Globus pallidus (tissue), 1 donor: ENCODE measurements at places on chromosomes 6 and 20.

GRCh38 chr20:64102647-64103354 lies 4.6 kb downstream of the NPBWR2 start:
- DNase-seq: no peak

DNA sequence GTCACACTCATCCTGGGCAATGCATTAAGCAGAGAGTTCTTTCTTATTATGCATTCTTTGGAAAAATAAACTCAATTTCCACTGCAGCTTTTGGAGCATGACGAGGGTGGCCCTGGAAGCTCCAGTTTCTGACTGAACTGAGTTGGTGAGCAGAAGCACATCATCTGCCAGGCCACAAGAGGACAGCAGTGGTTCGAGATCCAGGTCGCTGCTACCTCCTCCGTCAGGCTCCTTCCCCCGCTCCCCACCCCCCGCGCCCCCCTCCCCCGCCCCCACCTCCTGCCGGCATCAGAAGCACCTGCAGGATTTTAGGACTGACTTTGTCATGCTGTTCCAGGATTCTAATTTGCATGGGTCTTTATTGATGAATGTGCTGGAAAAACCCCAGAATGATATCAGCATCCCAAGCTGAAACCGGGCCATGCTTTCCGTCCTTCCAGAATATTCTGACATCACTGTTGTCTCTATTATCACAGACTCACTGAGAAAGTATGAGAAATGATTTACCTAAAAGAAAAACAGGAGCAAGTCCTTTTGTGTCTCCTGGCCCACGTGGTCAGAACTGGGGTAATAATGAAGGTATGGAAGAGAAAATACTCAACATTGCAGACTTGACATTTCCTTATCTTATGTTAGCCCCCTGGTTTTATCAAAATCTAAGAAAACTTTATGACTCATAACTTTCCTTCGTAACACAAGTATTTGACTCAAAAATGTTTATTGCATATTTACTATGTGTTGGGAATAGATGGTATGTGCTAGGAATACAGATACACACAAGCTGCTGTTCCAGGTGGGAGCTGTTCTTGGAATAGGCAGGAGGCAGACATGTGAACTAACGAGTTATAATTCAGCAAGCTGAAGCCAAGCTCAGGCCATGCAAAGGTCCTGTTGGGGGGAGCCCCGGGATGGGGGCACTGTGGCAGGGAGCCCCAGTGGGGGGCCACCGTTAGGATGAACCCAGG lies 220.2 kb upstream of the EXOC2 start:
- DNase-seq: peak; percentile 2

DNA sequence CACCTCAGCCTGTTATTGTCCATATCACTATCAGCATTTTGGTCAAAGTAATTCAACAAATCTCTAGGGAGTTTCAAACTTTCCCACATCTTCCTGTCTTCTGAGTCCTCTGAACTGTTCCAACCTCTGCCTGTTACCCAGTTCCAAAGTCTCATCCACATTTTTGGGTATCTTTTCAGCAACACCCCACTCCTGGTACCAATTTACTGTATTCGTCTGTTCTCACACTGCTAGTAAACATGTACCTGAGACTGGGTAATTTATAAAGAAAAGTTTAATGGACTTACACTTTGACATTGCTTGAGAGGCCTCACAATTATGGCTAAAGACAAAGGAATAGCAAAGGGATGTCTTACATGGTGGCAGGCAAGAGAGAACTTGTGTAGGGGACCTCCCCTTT lies 224.2 kb downstream of the ADGRB3 start:
- no peak for DNase-seq

GRCh38 chr6:153145591-153145990 lies 14.5 kb upstream of the RGS17 start:
- no peak for DNase-seq

- DNase-seq: no peak
Observed at GRCh38 chr6:17842014-17842776, 135.5 kb upstream of the NUP153 start.

DNA sequence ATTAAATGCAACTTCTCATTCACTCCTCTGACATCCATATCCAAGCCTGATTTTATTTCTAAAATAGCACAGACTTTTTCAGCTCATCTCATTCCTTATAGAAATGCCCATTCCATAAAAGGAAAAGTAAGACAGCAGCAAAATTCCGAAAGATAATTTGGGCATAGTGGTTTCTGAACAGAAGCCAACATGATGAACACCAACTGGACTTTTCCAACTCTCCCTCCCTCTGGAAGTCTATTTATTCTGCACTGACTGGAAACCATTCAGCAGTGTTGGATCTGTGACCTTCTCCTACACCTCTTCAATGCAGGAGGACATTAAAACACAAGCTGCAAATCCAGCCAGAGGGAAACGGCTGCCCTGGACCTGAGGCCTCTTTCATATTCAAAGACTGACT lies 306.2 kb upstream of the NT5E start:
- DNase-seq: no peak

DNA sequence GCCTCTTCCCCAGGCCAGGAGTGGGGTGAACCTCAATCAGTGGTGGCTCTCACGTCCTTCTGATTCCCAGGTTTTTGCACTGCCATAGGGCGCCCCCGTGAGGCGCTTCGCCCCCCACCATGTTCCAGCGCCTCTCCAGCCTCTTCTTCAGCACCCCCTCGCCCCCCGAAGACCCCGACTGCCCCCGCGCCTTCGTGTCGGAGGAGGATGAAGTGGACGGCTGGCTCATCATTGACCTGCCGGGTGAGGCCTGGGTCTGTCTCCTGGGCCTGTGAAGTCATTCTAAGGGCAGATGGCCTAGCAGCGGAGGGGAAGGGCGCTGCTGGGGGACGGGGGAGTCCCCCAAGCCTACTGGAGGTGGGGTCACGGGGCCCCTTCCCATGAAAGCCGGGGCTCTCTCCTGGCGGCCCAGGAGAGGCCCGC lies 4.5 kb downstream of the TP53INP2 start:
- DNase-seq: peak; percentile 73

DNA sequence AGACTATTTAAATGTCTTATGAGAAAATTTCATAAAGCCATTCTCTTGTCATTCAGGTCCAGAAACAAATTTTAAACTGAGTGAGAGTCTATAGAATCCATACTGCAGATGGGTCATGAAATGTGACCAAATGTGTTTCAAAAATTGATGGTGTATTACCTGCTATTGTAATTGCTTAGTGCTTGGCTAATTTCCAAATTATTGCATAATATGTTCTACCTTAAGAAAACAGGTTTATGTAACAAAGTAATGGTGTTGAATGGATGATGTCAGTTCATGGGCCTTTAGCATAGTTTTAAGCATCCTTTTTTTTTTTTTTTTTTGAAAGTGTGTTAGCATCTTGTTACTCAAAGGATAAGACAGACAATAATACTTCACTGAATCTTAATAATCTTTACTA lies 5.0 kb downstream of the MARCKS start:
- DNase-seq: no peak

- DNase-seq: no peak
Observed at GRCh38 chr6:168599769-168600330, 158.9 kb downstream of the SMOC2 start.

- no peak for DNase-seq
Observed at GRCh38 chr6:111823831-111824607, 49.2 kb downstream of the FYN start.

DNA sequence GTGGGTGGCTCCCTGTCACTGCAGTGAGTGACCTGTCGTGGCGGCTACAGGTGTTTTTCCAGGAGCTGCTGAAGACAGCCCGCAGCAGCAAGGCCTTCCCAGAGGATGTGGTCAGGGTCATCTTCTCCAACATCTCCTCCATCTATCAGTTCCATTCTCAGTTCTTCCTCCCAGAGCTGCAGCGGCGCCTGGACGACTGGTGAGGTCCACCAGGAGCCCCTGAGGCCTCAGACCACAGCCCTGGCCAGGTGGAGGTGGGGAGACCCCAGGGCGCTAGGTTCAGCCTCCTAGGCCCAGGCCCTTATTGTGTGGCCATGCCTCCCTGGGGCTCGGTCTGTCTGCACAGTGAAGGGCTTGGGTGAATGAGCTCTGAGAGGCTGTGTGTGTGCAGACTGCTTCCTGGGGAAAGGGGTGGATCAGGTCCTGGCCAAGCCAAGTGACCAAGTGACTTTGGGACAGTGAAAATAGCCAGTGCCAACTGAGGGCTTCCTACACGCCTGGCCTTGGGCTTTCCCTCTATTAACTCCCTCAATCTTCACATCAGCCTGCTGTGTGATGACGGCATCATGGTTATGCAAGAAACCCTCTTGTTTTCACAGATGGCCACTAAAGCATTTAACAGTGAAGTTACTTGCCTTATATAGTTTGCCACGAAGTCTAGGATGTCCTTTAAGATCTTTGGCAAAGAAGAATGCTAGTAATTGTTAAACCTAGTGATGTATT lies 6.4 kb downstream of the FGD2 start:
- no peak for DNase-seq

GRCh38 chr20:58688840-58689239 lies 3.8 kb upstream of the NPEPL1 start:
- DNase-seq: no peak

DNA sequence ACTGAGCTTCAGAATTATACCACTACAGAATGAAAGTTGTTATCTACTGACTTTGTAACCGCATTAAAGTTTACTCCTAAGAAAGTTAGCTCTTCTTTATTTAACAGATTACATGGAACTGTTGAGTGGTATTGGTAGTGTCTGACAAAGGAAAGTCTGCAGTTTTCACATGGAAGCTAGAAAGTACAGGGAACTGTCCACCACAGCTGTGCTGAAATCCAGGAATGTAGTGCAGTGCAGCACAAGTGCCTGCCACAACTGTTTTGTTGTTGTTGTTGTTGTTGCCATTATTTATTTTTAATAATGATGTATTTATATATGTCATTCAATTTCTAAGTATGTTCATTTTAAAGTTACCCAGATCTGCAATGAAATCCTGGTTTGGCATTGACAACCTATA lies 464.9 kb downstream of the TBC1D32 start:
- DNase-seq: no peak

DNA sequence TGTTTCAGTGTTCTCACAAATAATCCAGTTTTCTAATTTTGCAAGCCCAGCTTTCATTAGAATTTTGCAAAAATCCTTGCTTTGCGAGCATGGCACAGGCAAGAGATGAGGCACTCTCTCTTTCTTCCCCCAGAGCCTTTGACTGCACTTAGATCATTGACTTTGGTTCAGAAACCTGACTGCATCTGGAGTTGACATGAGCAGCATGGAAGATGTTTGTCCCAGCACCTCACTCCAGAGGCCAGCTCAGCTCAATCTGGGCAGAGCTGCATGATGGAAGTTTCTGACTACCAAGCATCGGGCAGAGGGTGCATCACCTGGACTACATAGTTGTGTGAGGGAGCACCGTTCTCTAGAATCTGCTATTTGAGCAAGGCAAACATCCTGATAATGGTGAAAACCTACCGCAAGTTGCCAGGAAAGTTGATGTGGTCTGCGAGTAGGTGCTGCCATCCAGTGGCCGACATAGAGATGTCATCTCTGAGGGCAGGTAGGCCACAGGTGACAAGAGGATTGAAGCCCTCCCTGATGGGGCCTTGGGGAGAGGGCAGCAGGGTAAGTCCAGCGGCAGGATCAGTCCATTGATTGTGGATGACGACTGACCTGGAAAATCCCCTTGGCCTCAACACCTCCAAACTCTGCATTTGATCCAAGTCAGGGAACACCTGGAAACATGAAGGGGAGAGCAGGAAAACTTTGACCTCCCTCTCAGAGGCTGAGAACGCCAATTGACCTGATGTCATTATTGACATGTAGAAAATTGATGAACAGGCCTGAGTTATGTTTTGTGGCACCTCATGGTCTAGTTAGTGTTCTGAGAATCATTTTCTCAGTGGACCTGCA lies 3.8 kb upstream of the LPA start:
- no peak for DNase-seq

GRCh38 chr6:150238336-150238741 lies 95.5 kb downstream of the PPP1R14C start:
- DNase-seq: no peak

GRCh38 chr6:78300885-78301284 lies 566.5 kb upstream of the IRAK1BP1 start:
- DNase-seq: no peak

DNA sequence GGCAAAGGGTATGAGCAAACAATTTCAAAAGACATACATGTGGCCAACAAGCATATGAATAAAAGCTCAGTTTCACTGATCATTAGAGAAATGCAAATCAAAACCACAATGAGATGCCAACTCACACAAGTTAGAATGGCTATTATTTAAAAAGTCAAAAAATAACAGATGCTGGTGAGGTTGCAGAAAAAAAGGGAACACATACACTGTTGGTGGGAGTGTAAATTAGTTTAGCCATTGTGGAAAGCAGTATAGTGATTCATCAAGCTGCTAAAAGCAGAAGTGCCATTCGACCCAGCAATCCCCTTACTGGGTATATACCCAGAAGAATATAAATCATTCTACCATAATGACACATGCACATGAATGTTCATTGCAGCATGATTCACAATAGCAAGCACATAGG lies 6.7 kb upstream of the KHDC1L start:
- no peak for DNase-seq

GRCh38 chr20:41631826-41632225 lies 13.6 kb upstream of the CHD6 start:
- no peak for DNase-seq

- DNase-seq: no peak
Observed at GRCh38 chr6:168374051-168374502, 54.5 kb upstream of the DACT2 start.

DNA sequence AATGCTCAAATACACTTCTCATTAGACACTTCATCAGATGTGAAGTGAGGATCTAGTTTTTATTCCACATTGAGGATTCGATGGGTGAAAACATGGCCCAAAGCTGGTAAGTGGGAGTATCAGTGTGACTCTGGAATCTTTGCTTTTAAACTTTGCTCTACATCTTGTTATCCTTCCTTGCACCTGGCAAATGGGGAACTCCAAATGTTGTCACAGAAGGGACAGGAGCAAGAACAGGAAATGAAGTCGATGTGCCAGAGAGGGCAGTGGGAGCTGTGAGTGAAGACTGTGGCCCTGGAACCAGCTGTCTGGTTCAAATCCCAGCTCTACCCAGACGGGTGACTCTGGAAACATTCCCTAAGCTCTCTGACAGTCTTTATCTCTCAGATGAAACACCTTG lies 86.7 kb upstream of the AGPAT4 start:
- DNase-seq: no peak

- no peak for DNase-seq
Observed at GRCh38 chr6:15616261-15616660, 46.6 kb downstream of the DTNBP1 start.

DNA sequence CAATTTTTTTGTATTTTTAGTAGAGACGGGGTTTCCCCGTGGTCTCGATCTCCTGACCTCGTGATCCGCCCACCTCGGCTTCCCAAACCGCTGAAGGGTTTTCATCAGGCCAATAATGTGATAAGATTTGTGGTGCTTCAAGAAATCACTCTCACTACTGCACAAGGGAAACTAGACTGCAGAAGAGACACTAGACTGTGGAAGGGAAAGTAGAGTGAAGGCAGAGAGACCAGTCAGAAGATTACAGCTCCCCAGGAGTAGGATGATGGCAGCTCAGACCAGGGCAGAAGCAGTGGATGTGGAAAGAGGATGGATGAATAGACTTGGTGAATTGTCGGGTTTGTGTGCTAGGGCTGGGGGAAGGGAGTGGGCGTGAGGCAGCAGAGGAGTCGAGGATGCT lies 48.0 kb upstream of the GTSF1L start:
- DNase-seq: no peak
